ENCODE measurements at places on chromosomes 11 and 22. TPM values are rescaled to one million over a fixed set of nuclear protein-coding genes. Genes with fewer than 3 reads are reported as not detected.

Gene CNTF
- 2.3 TPM for total RNA-seq

Gene MOV10L1
- total RNA-seq: 0.13 TPM

DNA sequence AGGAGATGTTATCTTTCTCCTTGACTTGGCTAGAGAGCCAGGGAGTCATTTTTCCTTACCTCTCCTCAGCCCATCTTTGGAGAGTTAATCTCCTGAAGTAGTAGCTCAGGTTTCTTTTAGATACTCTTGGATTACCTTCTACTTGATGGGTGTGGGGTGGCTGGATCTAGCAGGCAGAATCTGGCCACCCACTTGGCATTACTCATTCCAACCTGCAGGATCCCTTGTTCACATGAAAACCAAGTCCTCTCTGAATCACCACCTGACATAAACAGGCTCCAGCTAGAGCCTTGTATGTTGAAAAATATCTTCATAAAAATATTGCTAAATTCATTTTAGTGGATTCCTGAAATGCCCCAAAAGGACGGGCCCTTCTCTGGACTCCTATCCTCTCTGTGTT, 250.6 kb upstream of the PLET1 start:
- DNase-seq: no peak

- no peak for DNase-seq
Measured at GRCh38 chr11:3022300-3022967, 30.3 kb upstream of the NAP1L4 start.

DNA sequence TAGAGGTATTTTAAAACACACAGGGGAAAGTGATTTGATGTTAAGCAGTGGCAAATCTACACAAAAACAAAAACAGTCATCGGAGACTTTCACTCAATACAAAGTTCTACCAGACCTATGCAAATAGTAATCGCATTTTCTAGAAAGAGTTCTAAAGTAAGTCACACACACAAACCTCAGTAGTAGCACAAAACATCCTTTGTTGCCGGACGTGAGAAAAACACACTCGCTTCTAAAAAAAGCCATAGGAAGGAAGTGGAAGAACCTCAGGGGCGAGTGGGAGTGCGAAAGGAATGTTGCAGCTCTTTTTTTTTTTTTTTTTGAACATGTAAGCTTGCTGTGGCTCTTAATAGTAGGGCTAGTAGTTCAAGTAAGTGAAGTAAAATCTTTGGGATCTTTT, 88.9 kb downstream of the MAML2 start:
- DNase-seq: no peak

GRCh38 chr11:20112291-20113148, 47.8 kb downstream of the DBX1 start:
- peak; percentile 77 for DNase-seq

Gene GGT5
- 12.4 TPM for total RNA-seq

Gene PATE4
- total RNA-seq: not detected

Gene WBP2NL
- total RNA-seq: 1.4 TPM

- DNase-seq: no peak
Measured at GRCh38 chr11:16921019-16921418, 93.2 kb downstream of the PLEKHA7 start.

DNA sequence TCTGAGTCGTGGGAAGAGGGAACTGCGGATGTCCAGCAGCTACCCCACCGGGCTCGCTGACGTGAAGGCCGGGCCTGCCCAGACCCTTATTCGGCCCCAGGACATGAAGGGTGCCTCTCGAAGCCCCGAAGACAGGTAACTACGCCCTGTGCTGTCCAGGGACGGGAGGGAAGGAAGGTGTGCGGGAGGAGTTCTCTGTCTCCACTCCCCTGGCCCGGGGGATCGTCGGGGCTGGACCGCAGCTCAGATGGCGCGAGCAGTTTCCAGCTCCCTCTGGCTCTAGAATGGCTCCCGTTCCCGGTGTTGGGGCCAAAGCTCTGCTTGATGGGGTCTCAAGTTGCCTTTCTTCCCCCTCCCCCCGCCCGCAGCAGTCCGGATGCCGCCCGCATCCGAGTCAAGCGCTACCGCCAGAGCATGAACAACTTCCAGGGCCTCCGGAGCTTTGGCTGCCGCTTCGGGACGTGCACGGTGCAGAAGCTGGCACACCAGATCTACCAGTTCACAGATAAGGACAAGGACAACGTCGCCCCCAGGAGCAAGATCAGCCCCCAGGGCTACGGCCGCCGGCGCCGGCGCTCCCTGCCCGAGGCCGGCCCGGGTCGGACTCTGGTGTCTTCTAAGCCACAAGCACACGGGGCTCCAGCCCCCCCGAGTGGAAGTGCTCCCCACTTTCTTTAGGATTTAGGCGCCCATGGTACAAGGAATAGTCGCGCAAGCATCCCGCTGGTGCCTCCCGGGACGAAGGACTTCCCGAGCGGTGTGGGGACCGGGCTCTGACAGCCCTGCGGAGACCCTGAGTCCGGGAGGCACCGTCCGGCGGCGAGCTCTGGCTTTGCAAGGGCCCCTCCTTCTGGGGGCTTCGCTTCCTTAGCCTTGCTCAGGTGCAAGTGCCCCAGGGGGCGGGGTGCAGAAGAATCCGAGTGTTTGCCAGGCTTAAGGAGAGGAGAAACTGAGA, 1.4 kb downstream of the ADM start:
- DNase-seq: peak; percentile 90

Gene OR4D5
- total RNA-seq: not detected

Gene OR10A2
- not detected for total RNA-seq

GRCh38 chr22:43969989-43970755, 14.9 kb downstream of the SAMM50 start:
- DNase-seq: peak; percentile 43

DNA sequence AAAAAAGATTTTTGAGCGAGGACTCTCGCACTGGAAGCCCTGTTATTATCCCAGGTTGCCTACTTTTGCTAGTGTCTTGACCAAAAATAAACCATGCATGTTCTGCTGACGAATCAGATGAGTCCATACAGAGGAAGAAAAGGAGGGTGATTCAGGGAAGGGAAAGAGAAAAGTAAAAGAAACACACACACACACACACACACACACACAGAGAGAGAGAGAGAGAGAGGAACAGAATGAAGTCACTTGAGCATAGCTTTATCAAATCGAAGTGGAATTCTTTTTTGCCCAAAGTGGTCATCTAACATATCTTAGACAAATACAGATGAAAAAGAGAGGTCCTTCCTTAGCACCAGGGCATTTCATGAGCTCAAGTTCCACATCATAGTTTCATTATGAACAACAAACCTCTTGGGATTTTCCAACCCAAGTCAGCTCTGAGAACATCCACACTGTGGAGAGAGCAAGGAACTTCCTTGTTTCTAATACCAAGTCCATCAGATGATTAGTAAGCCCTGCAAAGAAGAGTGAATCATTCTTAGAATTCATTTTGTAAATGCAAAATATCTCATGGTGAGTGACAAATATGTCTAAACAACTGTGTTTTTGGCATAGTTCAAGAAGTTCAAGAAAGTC, 7.7 kb upstream of the MMP12 start:
- no peak for DNase-seq

GRCh38 chr11:78698612-78699011, 123.9 kb upstream of the NARS2 start:
- no peak for DNase-seq

DNA sequence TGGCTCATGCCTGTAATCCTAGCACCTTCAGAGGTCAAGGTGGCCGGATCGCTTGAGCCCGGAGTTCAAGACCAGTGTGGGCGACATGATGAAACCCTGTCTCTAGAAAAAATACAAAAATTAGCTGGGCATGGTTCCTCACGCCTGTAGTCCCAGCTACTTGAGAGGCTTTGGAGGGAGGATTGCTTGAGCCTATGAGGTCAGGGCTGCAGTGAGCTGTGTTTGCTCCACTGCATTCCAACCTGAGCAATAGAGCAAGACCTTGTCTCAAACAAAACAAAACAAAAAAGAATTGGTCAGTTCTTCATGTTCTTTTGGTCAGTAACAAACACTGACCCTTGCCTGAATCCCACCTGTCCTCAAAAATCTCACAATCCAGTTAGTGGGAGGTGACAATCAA, 36.7 kb upstream of the VSTM5 start:
- DNase-seq: no peak

- no peak for DNase-seq
Measured at GRCh38 chr11:67413266-67413849, 2.1 kb upstream of the CARNS1 start.

Gene APOBEC3B
- total RNA-seq: not detected

GRCh38 chr11:133506023-133506422, 26.3 kb downstream of the OPCML start:
- no peak for DNase-seq

DNA sequence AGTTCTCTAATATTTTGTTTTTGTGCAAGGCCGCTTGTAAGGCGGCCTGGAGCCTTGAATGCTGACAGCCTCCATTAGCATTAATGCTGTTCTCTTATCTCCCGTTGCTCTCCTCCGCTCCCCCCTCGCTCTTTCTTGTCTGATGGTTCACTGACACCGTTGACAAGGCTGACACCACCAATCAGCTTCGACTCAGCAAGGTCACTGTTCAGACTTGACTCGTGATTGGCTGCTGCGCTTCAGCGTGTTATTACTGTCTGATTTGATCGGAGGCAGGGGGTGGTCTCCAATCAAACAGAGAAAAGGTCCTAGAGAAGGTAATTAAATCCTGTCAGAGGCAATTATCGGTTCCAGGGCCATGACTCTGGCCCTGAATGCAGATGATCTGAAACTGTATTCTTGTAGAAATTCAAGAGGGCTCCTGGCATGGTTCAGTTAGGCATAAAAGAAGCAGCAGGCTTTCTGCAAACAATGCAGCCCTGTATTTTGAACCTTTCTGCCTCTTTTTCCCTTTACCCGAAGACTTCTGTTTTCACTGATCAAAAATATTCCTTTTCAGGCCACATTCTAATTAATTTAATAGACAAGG, 49.3 kb upstream of the MPPED2 start:
- no peak for DNase-seq

DNA sequence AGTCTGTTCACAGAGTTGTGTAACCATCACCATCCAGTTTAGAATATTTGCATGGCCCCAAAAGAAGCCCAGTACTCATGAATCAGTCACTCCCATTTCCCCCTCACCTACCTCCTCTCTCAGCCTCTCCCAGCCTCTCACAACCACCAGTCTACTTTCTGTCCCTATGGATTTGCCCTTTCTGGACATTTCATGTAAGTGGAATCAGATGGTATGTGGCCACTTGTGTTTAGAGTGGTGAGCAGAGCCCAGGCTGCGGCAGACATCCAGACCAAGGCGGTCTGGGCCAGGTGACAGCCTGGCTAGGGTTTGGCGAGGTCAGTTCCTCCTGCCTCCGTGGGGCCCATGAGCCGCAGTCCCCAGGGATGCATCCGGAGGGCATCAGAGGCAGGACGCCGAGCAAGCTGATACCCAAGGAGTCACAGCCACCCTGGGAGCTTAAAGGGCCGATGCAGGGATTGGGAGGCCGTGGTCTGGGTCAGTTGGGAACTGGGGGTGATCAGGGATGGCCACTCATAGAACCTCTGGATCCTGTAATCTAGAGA, 53.3 kb upstream of the CLDN5 start:
- DNase-seq: no peak

DNA sequence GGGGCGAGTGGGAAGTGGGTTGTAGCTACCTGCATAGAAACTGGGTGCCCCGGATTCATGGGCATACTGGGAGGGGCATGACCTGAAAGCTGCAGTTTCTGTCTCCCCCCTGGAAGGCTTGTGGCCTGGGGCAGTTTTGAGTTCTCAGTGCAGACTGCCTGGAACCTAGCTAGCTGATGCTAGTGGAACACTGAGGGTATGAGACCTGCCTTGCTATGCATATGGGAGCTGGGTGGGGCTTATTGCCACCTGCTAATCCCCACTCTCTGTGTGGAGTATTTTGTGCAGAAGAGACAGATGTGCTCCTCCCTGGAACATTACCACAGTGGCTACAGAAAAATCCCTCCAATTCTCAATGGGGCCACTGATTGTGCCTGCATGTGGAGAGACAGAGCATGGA, 11.7 kb upstream of the OR56B4 start:
- DNase-seq: no peak

DNA sequence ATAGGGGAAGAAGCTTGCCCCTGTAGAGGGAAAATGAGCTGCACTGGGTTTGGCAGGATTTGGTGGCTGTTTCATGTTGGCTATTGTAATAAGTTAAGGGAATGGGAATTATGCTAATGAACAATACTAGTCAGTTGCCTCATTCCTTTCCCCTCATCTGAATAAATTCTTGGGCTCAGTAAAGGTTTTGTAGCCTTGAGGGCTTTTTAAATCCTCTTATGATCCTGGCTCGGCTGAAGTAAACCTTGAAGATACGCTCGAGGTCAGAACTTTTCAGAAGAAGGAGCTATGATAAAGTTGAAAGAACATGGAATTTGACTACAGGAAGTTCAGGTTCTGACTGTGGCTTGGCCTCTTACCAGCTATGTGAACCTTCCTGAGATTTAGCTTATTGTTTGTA, 448.7 kb downstream of the RAB38 start:
- no peak for DNase-seq

GRCh38 chr11:103811870-103812455, 224.5 kb upstream of the DDI1 start:
- no peak for DNase-seq

DNA sequence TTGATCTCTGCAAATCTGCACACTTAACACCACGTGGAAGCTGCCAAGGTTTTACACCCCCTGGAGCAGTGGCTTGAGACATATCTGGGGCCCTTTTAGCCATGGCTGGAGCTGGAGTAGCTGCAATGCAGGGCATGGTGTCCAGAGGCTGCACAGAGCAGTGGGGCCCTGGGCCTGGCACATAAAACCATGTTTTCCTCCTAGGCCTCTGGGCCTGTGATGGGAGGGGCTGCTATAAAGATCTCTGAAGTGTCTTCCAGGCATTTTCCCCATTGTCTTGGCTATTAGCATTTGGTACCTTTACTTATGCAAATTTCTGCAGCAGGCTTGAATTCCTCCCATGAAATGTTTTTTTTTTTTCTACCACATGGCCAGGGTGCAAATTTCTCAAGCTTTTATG, 33.2 kb downstream of the CALCA start:
- DNase-seq: no peak

- DNase-seq: peak; percentile 81
Measured at GRCh38 chr22:48278620-48279460, 1516.4 kb downstream of the TBC1D22A start.

GRCh38 chr11:104991994-104992393, 23.6 kb upstream of the CASP4 start:
- no peak for DNase-seq

DNA sequence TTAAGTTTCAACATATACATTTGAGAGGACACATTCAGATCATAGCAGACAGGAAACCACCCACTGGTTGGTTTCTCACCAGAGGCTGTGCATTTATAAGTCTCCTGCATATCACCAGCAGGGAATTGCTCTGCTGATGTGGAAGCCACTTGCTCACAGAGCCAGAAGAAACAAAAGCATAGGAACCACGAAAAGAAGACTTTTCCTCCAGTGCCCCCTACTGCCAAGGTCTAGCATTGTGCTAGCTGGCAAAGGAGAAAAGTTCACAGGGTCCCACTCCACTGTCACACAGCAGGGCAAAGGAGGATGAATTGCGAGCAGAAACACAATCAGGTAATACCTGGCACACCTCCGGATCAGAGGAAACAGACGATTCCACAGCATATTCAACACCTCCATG, 28.9 kb upstream of the ISX start:
- no peak for DNase-seq

- no peak for DNase-seq
Measured at GRCh38 chr22:29798801-29799200, 31.6 kb downstream of the UQCR10 start.

- DNase-seq: no peak
Measured at GRCh38 chr22:45067731-45068130, 57.9 kb upstream of the PHF21B start.

GRCh38 chr11:43788421-43788820, 92.2 kb upstream of the ALKBH3 start:
- no peak for DNase-seq
